ENCODE measurements at places on chromosomes 2 and 18.

- DNase-seq: no peak
Measured at GRCh38 chr2:163713534-163714311, 22.1 kb downstream of the FIGN start.

- DNase-seq: peak; percentile 35
Measured at GRCh38 chr2:64019083-64019974, at the start of gene VPS54. Gene VPS54 (minus strand): TSS chr2:64019428. CDS start chr2:63983999, 35,429 bp downstream.

DNA sequence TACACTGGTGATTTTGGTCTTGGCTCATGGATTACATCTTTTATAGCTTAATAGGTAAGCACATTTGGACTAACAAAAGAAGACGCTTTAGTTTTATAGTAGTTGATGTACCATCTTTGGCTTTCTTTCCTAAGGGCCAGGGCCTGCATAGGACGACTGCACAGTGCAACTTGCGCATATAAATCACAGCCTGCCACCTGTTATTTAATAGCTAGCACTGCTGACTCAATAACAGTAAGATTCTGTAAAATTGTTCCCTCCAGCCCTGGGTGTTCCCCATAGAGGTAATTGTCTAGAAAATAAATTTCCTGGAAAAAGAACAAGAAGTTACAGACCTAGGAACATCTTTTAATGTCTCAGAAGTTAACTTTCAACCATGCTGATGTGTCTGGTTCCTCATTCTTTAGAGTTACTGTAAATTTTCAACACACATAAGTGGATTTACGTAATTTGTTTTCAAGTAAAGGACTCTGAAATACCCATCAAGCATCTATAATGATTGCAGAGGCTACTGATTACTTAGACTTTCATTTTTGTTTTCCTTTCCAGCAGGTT is 594.2 kb upstream of the NXPH2 start:
- no peak for DNase-seq

DNA sequence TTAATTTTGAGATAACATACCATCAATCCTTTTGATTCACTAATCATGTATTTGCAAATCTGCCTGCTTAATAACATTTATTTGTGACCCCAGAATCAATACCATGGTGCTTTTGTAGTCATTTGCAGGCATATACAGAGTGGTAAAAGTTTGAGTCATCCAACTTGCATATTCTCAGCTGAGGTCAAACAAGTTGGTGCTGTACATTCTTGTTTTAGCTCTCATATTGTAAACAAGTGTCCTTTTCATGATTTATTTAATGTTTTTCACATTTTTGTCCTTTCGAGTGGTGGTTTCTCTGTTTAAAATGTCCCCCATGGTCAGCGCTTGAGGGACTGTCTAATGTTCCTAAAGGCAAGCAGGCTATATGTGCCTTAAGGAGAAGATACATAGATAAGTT is 17.5 kb downstream of the RAB27B start:
- no peak for DNase-seq

Measured in DMS79 treated with DMSO at 0.1 percent for 48 hours (cell line).